HFFc6 (cell line): ENCODE measurements at places on chromosomes 4 and X. TPM values are rescaled to one million over a fixed set of nuclear protein-coding genes. Genes with fewer than 3 reads are reported as not detected.

DNA sequence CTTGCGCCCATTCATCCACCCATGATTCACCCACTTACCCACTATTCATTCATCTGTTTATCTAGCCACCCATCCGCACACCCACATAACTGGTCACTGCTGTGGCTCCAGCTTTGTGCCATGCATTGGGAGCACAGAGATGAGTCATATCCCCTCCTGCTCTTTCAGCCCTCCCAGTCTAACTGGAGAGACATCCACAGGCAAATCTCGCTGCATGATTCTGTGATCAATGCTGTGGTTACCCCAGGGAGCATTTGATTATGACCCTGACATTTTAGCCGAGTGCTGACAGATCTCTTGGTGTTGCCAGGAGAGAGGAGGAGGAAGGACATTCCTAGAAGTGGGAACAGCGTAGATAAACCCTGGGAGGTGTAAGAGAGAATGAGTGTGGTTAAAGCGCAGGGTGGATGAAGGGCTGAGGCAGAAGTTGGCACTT, 10.4 kb upstream of the PORCN start:
- peak; percentile 75 for DNase-seq

The H2AZ1 gene
- total RNA-seq, result 412 to 691 TPM (median 601 TPM) in 3 replicates

- no peak for DNase-seq
Measured at GRCh38 chr4:133131829-133132460, 17.1 kb upstream of the PCDH10 start.

- no peak for DNase-seq
Measured at GRCh38 chr4:110680265-110680664, 57.4 kb upstream of the PITX2 start.

DNA sequence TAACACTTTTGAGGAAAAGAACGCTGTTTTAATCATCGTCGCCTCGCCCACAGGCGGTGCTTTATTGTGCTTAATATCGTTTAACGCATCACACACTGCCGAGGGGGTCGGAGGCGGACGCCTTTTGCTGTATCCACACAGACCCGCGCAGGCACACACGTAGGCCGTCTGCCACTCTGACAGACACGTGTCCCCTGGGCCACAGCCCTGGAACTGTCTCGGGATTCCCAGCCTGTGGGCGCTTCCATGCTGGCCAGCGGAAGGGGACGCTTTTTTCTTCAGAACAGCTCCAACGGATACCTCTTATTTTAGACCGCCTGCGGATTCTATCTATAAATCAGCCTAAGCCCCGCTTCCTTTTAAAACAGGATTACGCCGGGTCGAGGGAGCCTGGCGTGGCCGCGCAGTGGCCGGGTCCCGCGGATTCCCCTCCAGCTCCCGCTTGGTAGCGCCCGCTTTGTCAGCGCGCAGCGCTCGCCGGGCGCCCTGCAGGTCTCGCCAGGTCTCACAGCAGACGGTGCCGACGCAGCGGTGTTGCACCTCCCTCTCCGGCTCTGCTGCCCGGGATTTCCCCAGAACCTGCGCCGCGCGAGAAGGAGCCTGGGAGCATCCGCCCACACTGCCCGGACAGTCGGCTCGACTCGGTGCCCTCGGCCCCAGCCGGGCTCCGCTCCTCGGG, at the start of gene NOCT:
TSS of gene NOCT (plus strand) at position 513 of the 679 bp plus-strand sequence. CDS start 201 bp downstream, outside the sequence.
- peak; percentile 94 for DNase-seq

DNA sequence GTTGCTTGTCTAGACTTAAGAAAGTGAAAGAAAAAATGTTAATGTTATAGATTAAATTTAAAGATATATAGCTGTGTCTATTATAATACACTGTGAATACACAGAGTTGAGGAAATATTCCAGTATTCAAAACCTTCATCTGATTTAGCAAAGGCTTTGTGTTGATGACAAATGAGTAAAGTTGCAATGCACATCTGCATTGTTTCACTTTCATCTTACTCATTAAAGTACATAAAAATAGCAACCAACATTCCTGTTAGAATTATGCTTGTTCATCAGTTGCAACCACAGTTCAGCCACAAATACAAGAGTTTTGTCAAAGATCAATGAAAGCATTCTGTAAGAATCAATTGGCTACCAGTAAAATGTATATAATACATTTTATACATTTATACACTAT, 346.4 kb upstream of the SLC7A11 start:
- DNase-seq, result no peak

The HTRA3 gene
- 4.6 to 7.1 TPM (median 7.0 TPM) in 3 replicates for total RNA-seq

DNA sequence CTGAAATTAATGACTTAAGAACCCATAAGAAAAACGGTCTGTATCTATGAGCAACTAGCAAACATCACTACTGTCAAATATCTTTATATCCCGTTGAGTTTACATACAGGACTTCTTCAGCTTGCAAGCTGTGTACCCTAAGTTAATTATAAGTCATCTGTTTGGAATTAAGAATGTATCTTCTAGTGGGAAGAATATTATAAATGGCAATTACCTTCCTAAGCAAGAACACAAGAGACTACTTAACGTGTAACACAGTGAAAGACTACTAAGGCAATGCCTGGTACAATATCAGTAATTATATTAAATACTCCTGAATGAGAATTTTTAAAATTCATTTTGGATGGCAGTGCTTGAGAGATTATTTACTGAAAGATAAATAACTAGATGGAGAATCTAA, 58.5 kb downstream of the ADGRA3 start:
- no peak for DNase-seq

- DNase-seq, result no peak
Measured at GRCh38 chr4:48270951-48271473, 1.4 kb upstream of the TEC start.

- DNase-seq, result peak; percentile 37
Measured at GRCh38 chr4:152850377-152850776, 70.6 kb downstream of the ARFIP1 start.

The JCHAIN gene
- total RNA-seq, result 0.15 to 2.0 TPM (median 0.66 TPM) in 3 replicates

The RHOXF2B gene
- total RNA-seq, result not detected in 2 replicates

GRCh38 chrX:49041744-49042580, 1.2 kb downstream of the TFE3 start:
- DNase-seq, result peak; percentile 43

GRCh38 chr4:16692961-16693506, 205.4 kb downstream of the LDB2 start:
- no peak for DNase-seq

The PFKFB1 gene
- total RNA-seq, result not detected in 3 replicates

DNA sequence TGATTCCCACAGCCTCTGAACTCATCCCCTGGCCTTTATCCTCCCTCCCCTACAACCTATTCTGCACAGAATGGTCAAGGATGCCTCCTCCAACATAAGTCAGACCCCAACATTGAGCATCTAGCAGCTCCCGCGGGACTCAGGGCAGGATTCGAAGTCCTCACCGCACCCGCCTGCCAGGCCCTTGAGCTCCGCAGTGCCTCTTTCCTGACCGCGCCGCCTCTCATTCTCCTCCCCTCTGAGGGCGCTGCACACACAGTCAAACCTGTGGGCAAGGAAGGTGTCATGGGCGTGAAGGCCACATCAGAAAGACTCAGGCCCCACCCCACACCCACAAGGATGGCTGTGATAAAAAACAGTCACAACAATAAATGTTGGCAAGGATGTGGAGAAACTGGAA, 84.1 kb downstream of the CPZ start:
- DNase-seq, result no peak

The GSX2 gene
- not detected in 3 replicates for total RNA-seq

GRCh38 chr4:109953556-109953955, 40.9 kb downstream of the EGF start:
- no peak for DNase-seq

GRCh38 chrX:131762802-131763234, 218.9 kb downstream of the OR13H1 start:
- DNase-seq, result no peak

- DNase-seq, result peak; percentile 100
Measured at GRCh38 chr4:118989098-118990080, 100.7 kb downstream of the SYNPO2 start.

- DNase-seq, result no peak
Measured at GRCh38 chrX:70439016-70439415, 5.6 kb upstream of the DLG3 start.

The PLP1 gene
- 0.32 to 0.83 TPM (median 0.81 TPM) in 3 replicates for total RNA-seq

- DNase-seq, result no peak
Measured at GRCh38 chr4:32499171-32499570, 1779.0 kb downstream of the PCDH7 start.

GRCh38 chr4:187504974-187505797, 490.4 kb upstream of the ZFP42 start:
- DNase-seq, result no peak

DNA sequence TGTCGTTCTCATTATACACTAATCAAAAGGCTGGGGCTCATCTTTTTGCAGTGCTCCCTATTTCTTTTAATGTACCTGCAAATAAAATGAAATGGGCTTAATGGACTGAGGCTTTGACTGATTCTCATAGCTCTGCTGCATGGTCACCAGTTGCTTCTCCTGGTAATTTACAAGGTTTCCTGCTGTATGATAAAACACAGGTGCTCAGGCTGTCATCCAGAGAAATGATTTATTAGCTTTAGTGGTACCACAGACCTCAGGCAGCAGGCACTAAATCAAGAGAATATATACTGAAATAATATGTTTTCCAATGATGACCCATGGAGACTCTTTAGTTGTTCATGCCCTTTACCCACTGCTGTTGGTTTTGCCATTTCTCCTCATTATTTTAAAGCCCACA, 137.7 kb downstream of the C4orf33 start:
- DNase-seq, result no peak

DNA sequence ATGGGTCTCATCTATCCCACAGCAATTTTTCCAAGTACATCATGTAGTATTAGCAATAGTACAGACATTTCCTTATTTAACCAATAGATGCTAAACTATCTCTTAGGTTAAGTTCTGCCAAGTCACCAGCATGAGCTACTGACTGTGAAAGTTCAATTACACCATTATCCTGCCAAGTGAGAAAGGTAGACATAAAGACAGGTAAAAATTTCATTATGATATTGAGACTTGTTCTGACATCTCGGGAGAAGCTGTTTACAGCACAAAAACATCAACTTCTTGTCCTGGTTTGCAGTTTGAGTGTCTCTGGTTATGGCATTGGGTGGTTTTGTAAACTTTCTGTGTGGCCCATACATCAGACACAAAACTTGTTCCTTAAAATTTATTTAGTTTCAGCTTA, 622.4 kb upstream of the PCDH10 start:
- no peak for DNase-seq

DNA sequence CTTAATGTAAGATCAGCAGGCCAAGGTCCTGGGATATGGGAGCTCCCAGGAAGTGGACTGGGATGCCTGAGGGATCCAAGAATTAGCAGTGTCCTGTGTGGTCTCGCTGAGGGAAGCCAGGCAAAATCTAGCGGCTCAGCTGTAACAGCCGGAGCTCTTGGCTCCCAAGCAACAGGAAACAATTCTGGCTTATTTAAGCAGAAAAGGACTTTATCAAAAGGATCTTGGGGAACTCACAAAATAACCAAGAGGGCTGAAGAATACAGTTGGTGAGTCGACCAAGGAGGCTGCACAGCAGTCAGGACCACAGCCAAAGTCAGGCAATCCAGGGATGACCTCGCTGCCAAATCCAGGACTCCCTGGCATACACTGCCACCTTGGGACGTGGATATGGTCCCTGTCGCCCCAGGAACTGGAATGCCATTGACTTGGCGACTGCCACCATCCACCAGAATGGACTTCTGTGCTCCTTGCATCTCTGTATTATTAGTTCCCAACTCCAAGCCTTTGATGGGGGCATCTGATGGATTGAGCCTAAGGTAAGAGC, 165.3 kb upstream of the BCOR start:
- DNase-seq, result peak; percentile 42

DNA sequence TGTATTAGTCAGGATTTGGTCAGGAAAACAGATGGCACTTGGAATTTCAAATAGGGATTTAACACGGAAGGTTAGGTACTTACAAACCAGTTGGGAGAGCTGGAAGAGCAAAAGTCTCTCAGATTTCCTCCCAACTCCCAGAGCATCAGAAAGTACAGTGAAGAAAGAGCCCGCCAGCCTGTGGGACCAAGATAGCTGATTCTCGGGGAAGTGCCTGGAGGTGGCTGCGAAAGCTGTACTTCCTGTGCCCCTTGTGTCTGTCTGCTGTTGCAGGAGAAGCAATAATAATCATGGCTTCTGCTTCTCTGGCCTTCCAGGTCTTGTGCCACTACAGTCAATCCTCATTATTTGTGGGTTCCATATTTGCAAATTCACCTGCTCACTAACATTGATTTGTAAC, 221.0 kb upstream of the BCOR start:
- DNase-seq, result no peak

The SYP gene
- 0.21 to 0.26 TPM (median 0.25 TPM) in 3 replicates for total RNA-seq

DNA sequence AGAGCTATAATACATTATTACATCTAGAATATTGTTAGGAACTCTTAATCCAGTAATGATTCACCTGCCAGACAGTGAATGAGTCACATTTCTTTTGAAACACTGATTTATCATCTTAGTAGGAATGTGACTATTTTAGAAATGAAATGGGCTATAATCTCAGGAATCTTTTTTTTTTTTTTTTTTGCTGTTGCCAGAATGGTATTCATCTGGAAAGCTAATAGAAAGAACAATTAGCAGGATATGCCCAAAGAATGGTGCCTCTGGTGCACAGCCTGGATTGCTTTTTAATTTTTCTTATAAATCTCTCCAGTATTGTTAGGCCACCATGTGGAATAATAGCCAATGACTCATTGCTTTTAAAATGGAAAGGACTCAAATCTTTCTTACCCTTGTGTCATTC, 181.1 kb upstream of the SMIM31 start:
- no peak for DNase-seq

- no peak for DNase-seq
Measured at GRCh38 chr4:5515646-5516045, 192.7 kb downstream of the EVC2 start.

GRCh38 chr4:53929955-53930798, 134.2 kb downstream of the CHIC2 start:
- peak; percentile 88 for DNase-seq

- DNase-seq, result peak; percentile 59
Measured at GRCh38 chrX:55008571-55009358, 8.6 kb downstream of the APEX2 start.

DNA sequence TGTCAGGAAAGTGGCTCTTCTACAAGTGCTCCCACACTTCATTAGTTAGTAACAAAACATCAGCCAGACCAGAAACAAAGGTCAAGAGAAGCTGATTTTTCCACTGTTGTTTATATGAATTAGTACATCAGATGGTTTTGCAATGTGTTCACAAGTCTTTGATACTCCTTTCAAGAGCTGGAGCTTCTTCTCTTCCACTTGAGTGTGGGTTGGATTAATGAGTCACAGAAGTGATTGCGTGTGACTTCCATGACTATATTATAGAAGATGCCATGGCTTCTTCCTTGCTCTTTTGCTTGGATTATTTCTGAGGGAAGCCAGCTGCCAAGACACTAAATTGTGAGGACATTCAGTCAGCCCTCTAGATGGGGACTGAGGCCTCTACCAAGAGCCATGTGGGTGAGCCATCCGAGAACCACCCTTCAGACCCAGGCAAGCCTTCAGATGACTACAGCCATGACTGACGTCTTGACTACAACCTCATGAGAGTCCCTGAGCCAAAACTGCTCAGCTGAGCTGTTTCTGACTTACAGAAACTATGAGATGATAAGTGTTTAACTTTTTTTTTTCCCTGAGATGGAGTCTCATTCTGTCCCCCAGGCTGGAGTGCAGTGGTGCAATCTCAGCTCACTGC, 18.1 kb downstream of the SOWAHB start:
- DNase-seq, result peak; percentile 40
